ENCODE measurements at places on chromosomes 11 and 22.

- no peak for DNase-seq
Measured at GRCh38 chr11:112176077-112176476, 765 bp downstream of the BCO2 start.

- no peak for DNase-seq
Measured at GRCh38 chr11:69911310-69912160, 92.3 kb upstream of the FGF3 start.

DNA sequence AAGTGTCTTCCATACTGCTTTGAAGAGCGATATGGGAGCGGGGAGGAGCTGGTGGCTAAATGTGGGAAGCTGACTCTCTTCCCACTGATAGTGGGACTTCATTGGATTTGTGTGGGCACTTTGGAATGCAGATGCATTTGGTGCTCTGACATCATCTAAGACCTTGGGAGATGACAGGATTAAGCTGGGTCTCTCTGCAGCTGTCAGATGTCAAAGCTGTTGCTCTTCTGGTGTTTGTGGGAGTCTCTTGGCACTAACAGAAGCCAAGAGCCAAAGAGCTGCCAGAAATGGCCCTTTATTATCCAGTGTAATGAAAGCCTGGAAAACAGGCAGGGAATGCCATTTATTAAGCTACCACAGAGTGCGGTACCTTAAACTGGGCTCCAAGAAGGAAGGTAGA lies 20.6 kb downstream of the GRAMD1B start:
- no peak for DNase-seq

DNA sequence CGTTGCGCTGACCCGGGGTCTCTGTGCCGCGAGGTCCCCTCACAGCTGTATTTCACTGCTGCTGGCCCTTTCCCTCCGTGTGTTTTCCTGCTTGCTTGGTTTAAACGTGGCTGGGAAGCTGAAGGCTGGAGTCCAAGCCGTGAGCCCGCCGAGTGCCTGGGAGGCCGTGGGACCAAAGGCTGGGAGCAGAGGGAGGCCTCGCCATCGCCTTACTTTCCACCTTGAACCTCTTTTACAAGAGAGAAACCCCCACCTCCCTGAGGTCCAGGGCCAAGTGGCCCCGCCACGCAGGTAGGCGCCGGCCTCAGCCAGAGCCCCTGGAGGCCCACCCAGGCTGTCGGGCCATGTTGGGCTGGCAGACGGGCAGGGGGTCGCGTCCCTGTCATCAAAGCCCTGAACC lies 411.6 kb downstream of the TBC1D22A start:
- no peak for DNase-seq

DNA sequence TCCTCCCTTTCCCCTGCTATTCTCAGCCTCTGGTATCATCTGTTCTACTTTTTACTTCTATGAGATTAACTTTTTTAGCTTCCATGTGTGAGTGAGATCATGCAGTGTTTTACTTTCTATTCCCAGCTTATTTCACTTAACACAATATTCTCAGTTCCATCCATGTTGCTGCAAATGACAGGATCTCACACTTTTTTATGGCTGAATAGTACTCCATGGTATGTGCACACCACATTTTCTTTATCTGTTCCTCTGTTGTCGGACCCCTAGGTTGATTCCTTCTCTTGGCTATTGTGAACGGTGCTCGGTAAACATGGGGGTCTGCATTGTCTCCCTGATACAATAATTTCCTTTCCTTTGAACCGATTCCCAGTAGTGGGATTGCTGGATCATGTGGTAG lies 81.0 kb upstream of the RAB1B start:
- no peak for DNase-seq

- no peak for DNase-seq
Measured at GRCh38 chr11:88115828-88116755, 59.2 kb downstream of the RAB38 start.

GRCh38 chr11:114280696-114281095 lies 15.5 kb upstream of the NNMT start:
- DNase-seq: peak; percentile 46

- DNase-seq: peak; percentile 48
Measured at GRCh38 chr11:62817129-62817528, 11.9 kb upstream of the NXF1 start.

GRCh38 chr11:133815636-133816035 lies 29.7 kb downstream of the SPATA19 start:
- no peak for DNase-seq

DNA sequence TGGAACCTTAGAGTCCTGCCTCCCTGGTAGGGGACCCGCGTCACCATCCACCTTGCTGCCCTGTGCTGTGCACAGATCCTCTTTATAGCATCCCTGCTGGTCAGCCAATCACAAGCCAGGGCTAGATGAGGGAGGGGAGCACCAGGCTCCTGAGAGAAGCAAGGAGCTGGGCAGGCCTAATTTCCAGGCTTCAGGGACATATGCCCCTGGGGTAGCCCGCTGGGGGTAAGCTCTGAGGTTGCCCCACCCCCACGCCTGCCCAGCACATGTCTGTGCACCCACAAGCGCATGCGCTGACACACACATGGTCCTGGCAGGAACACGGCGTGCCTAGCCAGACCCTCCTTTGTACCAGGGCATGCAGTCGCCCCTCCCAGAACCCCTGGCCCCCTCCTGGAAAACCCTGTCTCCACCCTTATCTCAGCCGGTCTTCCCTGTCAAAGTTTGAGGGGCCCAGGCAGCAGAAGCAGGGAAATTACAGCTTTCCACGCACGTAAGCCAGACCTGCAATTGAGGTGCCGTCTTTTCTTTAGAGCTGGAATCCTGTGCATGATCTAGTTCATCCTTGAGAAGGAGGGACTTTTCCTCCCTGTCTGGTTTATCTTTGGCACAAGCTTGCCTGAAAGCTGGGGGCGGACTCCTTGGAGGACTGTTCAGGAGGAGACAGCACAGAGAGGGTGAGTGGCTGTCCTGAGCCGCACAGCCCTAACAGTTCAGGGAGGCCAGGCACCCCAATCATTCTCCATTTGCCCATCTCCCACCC lies 2.1 kb downstream of the SSTR3 start:
- DNase-seq: no peak

- no peak for DNase-seq
Measured at GRCh38 chr22:33325232-33326004, 267.2 kb upstream of the SYN3 start.

GRCh38 chr22:23888615-23889401 lies 5.4 kb upstream of the MIF start:
- DNase-seq: no peak

DNA sequence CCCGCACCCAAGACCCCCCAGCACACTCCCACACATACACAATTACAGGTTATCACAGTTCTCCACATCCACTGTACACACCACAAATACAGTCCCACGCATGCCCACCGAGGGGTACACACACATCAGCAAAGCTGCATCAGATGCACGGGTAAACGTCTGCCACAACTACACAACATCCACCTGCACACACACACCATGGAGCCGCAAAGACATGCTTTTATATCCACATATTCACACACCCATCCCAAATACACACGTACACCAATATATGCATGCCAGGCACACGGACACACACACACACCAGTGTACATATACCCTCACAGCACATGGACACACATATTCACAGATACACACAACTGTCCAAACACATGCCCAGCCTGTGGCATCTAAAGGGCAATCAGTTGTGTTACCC lies 5.4 kb upstream of the KCNJ4 start:
- no peak for DNase-seq

DNA sequence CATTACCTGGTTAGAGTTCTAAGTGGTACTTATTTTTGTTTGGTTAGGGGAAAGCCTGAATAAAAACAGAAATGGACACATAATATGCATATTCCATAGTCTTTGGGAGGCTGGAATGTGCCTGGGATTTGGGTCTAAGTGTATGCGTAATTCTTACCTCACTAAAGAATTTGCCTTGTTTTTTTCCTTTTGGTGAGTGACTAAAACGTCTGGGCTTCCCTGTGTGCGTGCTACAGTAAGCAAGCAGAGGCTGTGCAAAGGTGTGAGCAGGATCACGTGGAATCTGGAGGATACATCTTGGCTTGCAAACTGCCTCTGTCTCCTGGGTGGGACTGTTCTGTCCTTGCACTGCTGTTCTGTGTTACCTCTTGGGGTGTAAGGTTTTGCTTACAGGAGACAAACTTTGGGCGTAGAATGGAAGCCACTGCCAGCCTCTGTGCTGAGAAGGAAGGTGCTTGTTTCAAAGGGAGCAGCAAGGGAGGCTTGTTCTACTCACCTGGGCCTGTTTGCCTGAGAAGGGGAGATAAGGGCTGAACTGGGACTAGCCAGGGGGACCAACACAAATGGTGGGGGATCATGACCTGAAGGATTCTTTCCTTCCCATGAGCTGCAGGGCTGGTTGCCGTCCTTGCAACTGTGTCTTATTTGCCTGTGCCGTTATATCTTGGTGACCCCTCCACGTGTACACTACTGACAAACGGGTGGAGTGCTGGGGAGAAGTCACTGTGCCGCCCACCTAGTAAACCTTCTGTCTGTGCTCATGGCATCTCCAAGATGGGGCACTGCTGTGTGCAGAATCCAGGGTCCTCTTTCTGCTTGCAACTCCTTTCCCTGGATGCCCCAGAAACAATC lies 4.5 kb downstream of the NEAT1 start:
- peak; percentile 51 for DNase-seq

DNA sequence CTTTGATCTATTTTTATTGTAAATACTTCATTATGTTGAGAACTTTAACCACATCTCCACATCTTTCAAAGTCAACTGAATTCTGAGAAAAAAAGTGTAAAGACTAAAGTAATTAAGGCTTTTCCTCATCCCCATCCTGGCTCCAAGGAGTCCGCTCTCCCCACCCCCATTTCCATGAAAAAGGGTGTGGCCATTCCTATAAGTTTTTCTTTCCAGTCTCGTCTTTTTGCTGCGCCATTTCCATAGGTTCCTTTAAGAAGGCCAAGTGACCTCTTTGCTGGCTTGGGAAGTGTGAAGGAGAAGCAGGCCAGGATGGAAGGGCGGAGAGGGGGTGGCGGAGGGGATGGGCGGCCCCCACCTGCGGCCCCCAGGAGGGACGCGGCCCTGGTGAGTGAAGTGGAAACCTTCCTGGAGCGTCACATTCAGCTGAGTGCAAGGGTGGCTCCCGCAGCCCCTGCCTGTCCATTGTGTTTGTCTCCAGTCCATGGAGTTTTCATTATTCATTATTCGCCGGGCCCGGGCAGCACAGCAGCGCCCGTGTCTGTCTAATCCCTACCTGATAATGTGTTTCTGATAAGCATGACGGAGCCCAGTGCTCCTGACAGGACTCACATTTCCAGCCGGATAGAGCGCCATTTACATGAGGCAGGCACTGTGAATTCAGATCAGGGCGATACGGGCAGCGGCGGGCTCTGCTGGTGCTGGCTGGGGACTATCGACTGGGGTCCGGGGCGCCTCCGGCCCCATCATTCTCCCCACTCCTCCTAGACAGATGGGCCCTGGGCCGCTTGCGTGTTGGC lies 739.8 kb downstream of the OPCML start:
- no peak for DNase-seq

- DNase-seq: no peak
Measured at GRCh38 chr22:19896665-19897355, 42.1 kb upstream of the GNB1L start.

DNA sequence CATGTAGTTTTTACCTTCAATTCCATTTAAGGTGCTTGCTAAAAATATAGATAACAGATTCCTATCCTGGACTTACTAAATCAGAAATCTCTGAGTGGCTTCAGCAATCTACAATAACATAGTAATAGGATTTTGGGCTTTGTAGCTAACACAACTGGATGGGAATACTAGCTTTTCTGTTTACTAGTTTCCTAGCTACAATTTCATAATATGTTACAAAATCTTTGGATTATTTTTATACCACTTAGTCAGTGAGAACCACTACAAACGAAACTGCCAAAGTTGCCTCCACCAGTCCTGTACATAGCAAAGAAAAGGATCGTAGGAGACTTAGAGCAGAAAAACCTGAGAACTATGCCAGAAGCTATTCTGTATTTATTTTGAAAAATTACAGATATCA lies 87.7 kb upstream of the ANO3 start:
- no peak for DNase-seq

GRCh38 chr11:63551091-63551888 lies 11.9 kb downstream of the PLAAT2 start:
- DNase-seq: no peak
